ENCODE measurements at places on chromosomes 16 and 17. TPM values are rescaled to one million over a fixed set of nuclear protein-coding genes. Genes with fewer than 3 reads are reported as not detected.

GRCh38 chr17:4472286-4472685 is 26.4 kb upstream of the SPNS2 start:
- no peak for DNase-seq

DNA sequence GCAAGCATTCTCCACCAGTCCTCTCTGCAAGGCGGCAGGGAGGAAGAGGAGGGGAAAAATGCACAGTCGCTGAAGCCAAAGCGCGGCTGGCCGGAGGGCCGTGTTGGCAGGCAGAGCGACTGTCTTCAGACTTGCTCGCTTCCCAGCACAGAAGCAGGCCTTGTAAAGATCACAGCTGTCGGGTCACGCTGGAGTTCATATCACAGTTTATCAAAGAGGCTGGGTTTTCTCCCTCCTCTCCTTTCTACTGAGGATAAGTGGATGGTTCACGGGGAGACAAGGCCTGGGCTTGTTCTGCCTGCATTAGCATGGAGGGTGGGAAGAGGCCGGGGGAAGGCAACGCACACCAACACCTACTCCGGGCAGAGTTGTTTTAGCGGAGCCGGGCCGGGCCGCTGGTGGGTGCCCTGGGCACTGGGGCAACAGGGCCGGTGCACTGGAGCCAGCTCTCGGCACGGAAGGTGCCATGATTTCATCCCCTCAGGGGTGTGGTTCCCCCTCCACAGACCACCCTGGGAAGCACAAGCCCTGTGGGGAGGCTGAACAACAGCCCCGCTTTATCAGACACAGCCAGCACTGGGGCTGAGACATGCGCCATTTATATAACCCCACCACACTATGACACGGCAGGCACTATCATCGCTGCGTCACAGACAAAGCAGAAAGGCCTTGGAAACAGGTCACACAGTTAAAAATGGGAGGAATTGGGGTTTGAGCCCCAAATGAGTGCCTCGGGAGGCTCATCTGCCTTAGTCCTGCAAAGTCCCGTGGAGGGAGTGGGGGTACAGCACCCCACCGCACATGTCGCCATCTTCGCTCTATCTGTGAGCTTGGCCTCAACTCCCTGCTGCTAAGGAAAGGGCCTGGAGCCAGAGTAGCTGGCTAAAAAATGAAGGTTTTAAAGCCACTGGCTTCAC is 40.3 kb upstream of the MTSS2 start:
- DNase-seq: no peak

DNA sequence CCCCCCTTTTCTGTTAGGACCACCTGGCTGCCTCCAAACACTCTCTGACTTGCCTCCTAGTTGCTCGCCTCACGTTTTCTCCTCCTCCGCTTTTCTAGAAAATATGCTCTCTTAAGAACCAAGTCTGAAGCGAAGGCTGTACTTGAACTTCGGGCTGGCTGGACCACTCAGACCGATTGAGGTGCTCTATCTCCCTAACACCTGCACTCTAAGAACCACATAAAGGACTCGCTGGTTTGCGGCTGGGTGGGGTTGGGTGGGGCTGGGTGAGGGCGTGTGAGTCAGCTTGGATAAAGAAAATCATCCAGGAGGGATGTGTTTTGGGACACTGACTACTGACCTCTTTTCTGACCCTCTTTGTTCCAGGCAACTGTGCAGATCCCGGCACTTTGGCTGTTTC is 22.9 kb upstream of the TMEM220 start:
- DNase-seq: no peak

DNA sequence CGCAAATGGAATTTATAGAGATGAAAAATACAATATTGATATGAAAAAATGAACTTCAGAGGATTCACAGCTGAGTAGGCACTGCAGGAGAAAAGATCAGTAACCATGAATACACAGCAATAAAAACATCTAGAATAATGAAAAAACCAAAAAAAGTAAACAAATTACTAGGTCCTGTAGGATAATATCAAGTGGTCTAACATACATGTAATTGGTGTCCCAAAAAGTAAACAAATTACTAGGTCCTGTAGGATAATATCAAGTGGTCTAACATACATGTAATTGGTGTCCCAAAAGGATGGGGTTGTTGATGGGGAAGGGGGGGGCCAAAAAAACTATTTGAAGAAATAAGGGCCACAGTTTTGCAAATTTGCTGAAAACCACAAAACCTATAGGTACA is 43.4 kb downstream of the ZNF18 start:
- no peak for DNase-seq

- DNase-seq: no peak
Measured at GRCh38 chr17:64135000-64135399, 5.1 kb upstream of the ERN1 start.

GRCh38 chr16:52786091-52786490 is 239.1 kb upstream of the TOX3 start:
- DNase-seq: no peak

Gene ADAD2
- not detected for total RNA-seq

Gene ATXN7L3
- total RNA-seq: 82.5 TPM

Gene PGAP6
- 89.8 TPM for total RNA-seq

Gene CAVIN1
- 663 TPM for total RNA-seq

Gene CAPNS2
- 3.2 TPM for total RNA-seq

Measured in endothelial cell of umbilical vein (primary cell).